ENCODE measurements at places on chromosomes 4 and X.

GRCh38 chr4:150773729-150774449, 191.9 kb downstream of the MAB21L2 start:
- no peak for DNase-seq

- no peak for DNase-seq
Observed at GRCh38 chr4:46442963-46443362, 53.0 kb upstream of the GABRA2 start.

DNA sequence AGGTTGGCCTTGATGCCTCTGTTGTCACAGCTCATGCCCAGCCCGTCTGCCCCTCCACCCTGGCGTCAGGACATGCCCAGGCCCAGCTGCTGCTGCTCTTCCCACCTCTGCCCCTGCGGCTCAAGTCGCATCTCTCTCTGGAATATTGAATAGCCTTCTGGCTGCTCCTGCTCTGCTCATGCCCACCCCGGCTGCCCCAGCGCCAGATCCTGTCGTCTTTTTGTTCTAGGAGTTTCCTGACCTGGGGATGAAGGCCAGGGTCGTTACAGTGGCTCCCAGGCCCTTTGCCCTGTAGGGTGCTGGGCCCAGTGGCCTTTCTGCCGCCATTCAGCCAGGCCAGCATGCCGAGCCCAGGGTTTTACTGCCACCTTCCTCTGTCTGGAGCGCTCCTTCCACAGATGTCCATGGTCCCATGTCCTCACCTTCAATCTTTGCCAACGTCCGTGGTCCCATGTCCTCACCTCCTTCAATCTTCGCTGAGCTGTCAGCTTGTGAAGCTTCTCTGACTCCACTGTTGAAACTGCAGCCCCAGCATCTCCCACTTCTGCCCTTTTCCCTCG, 9.7 kb downstream of the MAEA start:
- no peak for DNase-seq

DNA sequence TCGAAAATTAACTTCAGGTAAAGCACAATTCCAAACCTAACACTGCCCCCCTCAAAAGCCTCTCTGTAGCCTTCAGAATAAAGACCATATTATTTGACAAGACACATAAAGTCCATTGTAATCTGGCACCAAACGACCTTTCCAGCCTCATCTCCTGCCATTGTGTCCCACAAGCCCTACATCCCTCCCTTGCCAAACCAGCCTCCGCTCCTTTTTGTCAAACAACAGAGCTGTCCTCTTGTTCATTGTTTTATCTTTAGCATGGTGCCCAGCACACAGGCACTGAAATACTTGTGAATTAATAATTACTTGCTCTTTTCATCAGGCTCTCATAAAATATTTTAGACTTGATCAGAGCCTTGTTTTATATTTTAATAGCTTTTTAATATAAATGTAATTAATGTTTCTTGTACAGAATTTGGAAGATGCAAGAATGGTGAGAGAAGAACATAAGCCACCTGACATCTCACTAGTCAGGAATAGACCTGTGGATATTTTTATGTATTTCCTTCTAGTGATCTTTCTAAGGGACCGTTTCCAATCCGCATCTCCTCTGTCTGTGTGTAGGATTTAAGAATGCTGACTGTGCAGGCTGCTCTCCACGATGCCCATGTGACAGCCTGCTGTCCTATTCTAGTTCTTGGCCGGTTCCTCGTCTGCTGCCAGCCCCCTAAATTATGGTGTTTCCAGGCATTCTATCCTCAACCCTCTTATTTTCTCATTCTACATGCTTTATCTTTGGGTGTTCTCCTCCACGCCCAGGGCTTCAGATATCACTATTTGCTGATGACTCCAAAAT, 3.0 kb upstream of the IRF2 start:
- no peak for DNase-seq

GRCh38 chr4:105305019-105305836, 158.6 kb downstream of the TET2 start:
- DNase-seq = no peak

DNA sequence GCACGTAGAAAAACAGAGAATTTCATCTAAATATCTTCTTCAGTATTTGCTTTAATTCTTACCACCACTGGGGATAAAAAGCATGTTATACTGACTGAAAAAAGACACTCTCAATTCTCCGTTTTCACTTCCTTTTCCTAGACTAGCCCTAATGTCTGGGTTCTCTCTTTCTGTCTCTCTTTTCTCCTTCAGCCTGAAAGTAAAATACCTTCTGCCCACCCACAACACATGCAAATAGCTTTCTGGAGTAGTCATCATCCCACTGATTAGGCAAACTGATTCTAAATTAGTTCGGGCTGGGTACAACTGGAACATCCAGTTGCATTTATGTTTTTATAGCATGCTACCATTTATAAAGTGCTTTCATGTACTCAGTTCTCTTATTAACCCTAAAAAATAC, 142.4 kb upstream of the ANKRD50 start:
- DNase-seq = no peak

- no peak for DNase-seq
Observed at GRCh38 chr4:53477038-53477565, 99.7 kb downstream of the FIP1L1 start.

DNA sequence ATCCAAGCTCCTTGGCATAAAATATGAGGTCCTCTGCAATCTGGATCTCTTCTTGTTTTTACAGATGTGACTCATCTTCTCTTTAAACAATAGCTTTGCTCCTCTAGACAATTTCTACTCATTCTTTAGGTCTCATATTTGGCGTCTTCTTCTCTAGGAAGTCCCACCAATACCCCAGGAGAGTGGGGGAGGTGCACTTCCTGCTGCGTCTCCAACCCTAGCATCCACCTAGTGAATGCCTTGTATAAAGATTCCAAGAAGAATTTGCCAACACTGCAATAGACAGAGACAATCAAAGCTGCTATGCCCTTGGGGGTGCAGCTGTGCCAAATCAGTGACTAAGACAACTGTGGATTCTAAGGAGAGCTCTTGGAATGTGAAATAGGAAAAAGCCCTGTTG, 45.7 kb upstream of the SLC10A7 start:
- no peak for DNase-seq

DNA sequence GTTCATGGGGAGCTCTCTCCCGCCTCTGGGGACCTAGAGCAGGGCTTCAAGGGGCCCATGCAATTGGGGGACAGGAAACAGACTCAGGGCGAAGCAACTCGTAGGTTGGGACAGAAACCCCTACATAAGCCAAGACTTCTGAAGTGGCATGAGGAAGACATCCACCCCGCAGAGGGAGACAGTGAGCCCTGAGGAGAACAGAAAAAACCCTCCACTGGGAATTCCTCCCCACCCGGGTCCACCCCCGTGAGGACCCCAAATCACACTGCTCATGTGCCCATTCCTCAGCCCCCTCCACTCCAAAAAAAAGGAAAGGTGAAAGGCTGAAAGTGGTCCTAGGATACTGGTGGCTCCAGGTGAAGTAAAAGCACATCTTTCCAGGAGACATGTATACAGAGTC, 74.0 kb downstream of the CPZ start:
- no peak for DNase-seq

- no peak for DNase-seq
Observed at GRCh38 chr4:158863296-158863695, 94.5 kb downstream of the FNIP2 start.

GRCh38 chr4:171928336-171928735, 115.1 kb downstream of the GALNTL6 start:
- DNase-seq = no peak

GRCh38 chr4:100386270-100386669, 131.6 kb downstream of the EMCN start:
- DNase-seq = no peak

- no peak for DNase-seq
Observed at GRCh38 chr4:62256479-62256878, 1056.4 kb downstream of the ADGRL3 start.

GRCh38 chr4:166657261-166657660, 577.0 kb downstream of the SPOCK3 start:
- DNase-seq = no peak

DNA sequence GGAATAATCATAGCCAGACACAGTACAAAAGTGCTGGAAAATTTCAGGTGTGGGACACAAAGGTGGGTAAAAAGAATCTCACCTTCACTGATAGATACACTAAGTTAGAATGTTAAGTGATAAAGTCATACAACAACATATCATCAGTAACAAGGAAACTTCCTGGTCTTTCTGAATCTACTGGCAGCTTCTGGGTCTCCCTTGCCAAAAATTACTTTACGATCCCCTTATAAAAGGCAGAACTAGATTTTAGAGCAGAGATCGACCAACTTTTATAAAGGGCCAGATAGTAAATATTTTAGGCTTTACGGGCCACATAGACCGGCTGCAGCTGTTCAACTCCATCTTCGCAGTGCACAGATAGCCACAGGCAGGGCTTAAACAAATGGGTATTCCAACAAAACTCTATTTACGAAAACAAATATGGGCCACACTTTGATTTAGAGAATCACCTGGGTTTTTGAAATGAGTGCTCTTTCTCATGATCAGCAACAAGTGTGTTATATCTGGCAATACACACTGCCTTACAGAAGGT, 159.9 kb downstream of the AASDH start:
- DNase-seq = no peak

DNA sequence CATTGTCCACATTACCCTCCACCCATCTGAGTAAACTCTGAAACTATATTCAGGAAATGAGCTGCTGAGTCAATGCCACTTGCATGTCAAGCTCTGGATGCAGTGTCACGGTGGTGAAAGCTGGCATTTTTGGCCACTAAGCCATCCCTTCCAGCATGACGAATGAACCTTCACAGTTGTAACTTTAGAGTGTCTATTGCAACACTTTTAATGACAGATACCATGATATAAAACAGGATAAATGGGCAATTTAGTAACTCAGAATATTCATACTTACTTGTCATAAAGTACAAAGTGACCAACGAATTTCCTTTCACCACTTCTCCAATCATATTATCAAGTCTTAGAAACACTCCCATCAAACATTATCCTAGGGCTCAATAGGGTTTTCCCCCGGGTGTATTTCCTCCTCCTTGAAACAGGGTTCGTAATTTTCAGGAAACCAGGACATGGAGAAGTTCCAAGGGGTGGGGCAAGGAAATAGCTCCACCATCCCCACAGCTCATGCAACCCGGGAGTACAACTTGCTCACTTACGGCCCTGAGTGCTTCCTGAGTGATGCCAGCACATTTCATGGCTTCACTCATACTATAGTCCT, 73.1 kb downstream of the MTHFD2L start:
- no peak for DNase-seq
